Pancreas (tissue), 10 donors: ENCODE measurements at places on chromosomes 2 and 18.

DNA sequence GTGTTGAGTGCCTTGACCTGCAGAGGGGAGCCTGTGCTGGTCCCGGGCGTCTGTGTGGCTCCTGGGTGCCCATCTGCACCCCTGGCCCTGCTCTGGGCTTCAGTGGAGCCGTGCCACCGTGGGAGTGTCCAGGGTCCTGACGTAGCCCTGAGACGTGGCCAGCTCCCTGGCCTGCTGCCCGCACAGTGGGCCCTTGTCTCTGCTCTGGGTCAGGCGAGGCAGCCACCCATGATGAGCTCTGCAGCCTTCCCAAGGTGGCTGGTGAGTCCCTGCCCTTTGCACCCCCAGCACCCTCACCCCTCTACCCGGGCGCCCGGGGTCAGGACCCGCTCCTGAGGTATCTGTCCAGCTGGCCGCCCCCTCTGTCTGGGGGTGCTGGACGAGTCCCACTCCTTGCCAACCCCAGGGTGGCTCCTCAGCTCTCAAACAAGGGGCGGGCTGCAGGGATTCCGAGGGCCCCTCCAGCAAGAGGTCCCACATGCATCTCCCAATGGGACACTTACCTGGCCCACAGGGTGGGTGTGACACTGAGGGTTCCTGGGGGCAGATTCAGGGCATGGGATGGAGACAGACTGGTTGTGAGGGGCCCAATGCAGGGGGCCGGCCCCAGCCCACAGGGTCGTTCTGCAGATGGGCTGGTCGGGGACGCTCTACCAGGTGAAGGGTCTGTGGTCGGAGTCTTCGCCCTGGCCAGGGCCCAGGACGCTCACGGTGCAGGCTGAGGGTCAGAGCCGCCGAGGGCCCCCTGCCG, 2.4 kb downstream of the NEU4 start:
- DNase-seq = peak; percentile 13

DNA sequence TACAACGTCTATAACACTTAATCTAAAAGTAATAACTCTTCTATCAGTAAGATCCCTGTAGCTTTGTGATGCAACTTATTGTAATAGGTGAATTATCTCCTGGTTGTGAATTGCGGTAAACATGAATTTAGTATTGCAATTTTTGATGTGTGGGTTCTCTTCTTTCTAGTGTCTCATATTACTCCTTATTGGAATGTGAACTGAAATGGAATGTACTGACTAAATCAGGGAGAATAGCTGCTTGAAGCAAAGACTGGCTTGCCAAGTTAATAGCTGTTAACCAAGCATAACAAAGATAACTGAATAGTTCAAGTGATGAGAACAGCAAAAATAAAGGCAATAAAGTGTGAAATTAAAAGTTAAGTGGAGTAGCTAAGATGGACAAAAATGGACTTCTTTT, 60.5 kb upstream of the TFPI start:
- DNase-seq = no peak

- DNase-seq = no peak
Measured at GRCh38 chr2:136030406-136030805, 45.0 kb upstream of the DARS1 start.

DNA sequence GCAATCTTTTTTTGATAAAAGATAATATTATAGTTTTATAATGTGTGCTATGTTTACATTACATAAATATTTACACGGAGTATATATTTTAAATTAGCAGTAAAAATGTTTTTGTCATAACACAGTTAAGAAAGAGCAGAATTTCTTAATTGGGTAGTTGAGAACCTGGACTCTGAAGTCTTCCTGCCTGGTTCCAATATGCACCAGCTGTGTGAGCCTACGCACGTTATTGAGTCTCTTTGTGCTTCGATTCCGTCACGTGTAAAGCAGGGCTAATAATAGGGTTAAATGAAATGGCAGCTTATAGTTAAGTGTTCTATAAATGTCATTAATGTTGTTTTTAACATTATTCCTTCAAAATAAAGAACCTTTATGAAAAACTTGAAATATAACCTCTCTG, 1.2 kb upstream of the CCDC88A start:
- DNase-seq = no peak

DNA sequence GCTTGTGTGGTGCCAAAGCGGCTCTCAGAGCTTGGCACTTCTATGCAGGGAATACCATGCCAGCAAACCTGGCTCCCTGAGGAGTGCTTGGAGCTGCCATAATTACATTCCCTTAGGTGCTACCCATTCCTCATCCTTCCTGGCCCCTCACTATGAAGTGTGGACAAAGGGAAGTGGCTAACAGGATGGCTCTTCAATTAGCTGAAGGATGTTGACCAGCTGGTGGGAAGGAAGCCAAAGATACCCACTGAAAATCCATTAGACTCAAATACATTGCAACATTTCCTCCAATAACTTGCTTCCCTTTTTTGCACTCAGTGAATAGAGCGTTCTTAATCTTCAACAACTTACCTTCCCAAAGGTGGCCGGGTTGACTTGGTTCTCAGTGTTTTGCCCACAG, 8.5 kb downstream of the RFX8 start:
- DNase-seq = no peak

DNA sequence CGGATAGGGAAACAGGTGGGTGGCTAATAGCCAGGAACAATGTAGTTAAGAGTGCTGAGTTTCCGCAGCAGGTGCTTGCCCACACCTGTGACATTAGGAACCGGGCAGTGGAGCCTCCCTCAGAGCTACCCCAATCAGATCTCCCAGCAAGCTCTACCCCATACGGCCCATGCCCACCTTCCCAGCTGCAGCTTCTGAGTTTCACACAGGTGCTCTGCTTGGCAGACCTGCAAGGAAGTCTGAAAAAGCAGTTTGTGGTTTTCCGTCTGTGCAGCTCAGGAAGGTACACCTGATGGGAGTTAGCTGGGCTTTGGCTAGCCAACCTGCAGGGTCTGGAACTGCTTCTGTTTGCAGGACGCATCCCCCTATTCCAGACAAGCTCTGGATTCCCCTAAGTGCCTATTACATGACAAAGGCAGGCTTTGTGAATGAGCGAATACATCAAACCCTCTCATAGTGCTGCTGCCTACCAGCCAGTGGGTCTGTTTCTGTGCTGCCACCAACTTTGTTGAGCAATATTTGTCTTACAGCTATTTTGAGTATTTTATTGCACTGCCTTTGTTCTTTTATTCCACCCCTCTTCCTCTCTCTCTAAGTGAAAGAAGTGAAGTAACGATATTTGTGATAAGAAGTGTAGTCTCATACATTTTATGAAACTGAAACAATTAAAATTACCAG, 24.7 kb upstream of the CEP68 start:
- DNase-seq = peak; percentile 50

DNA sequence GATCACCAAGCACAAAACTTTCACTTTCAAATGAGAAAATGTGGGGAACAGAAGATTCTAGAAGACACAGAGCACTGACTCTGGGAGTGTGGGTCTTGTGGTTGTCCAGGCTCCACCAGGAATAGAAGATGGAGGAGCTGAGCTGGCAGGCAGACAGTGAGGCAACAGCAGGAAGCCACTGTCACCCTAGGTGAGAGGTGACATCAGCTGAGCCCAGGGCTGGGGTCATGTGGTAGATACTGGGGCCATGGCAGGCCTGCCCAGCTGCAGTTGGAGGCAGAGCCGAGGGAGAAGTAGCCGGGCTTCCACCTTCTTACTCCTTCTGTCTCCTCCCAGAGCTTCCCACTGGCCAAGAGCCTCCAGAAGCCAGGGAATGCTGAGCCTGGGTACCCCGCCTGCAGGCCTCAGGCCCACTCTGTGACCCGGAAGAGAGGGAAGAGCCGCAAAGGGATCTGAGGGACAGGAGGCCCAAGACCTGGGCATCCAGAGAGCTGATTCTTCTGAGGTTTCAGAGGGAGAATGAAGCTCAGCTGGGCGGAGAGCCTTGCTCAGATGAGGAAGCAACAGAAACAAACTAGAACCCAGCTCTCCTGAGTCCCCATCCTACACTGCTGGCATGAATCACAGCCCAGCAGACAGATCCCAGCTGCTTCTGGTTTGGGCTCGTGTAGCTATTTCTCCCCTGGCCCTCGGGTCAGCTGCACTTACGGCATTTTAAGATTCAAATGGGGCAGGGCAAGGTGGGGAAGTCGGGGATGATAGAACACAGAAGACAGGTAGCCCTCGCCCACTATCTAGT, 39.8 kb upstream of the ASAP2 start:
- no peak for DNase-seq

GRCh38 chr2:231015926-231016325, 20.0 kb downstream of the SPATA3 start:
- DNase-seq = no peak

DNA sequence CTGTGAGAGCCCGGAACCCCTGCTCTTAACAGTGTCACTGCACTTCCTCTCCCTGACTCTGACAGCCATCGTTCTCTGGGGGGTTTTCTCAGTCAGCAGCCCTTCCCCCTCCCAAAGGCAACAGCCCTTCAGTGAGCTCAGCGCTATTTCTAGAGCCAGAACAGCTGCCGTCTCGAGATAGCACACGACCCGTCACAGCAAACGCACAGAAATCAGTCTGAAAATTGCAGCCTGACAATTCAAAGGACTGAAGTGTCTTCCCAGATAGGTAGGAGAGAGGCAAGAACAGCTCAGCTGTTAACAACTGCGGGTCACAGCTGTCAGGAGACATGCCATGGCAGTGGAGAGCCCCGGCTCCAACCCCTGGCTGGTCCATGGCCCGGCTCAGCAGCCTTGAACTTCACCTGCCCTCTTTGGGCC, 45.4 kb downstream of the ST8SIA5 start:
- no peak for DNase-seq

GRCh38 chr2:238974501-238975166, 126.7 kb downstream of the TWIST2 start:
- DNase-seq = no peak

DNA sequence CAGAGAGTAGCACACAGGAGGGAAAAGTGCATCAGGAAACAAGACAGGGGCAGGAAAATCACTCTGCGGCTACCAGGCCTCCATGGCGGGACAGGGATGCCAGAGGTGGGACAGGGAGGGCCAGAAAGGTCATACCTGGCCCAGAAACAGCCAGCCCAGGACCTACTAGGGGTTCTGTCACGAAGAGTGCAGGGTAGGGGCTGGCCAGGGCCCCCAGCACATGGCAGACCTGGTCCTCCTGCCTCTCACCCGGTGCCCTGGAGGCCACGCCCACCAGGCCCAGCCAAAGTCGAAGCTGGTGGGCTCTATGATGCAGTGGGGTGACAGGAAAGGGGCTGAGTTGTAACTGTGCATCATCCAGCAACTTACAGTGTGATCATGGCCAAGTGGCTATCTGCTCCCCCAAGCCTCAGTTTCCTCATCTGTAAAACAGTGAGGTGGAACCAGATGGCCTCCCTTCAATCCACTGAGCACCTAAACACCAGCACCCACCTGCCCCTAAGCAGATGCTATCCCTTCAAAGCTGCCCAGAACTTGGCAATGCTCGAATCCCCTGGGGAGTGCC, 10.6 kb downstream of the CYP26B1 start:
- no peak for DNase-seq

DNA sequence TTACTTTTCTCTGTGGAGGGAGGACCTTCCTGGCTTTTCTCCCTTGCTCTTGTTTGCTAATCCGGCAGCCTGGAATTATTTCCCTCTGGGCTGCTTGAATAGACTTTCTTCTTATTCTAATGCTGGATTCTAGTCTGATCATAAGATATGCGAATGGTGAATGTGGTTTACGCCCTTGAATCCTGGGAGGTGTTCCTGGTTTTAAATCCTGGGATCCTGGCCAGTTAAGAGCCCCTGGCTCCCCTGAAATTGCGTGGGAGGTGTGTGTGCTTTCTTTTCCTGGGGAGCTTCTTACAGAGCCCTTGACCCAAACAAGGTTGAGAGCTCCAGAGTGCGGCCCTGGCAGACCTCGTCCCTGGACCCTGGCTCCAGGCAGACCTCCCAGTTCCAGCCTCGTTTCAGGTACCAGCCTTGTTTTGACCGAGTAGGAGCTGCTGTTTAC, 2.8 kb downstream of the SH3BP4 start:
- no peak for DNase-seq

GRCh38 chr2:165891943-165892342, 61.6 kb downstream of the TTC21B start:
- no peak for DNase-seq

DNA sequence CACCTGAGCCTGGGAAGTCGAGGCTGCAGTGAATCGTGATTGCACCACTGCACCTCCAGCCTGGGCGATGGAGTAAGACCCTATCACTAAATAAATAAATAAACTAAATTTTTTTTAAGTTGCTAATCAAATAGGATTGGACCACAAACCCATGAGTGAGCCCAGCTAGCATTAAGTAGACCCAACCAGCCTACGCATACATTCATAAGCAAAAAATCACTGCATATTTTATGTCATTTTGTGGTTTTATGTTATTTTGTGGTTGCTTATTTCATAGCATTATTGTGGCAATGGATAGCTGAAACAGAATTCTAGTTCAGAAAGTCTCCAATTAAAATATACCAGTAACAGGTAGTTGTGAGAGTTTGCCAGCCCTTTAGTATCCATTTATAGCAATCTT, 29.1 kb upstream of the ZC3H15 start:
- no peak for DNase-seq
